ENCODE measurements at places on chromosomes 12 and 14. TPM values are rescaled to one million over a fixed set of nuclear protein-coding genes. Genes with fewer than 3 reads are reported as not detected.

- DNase-seq, result no peak
Measured at GRCh38 chr12:2244013-2244861, 191.4 kb downstream of the CACNA1C start.

DNA sequence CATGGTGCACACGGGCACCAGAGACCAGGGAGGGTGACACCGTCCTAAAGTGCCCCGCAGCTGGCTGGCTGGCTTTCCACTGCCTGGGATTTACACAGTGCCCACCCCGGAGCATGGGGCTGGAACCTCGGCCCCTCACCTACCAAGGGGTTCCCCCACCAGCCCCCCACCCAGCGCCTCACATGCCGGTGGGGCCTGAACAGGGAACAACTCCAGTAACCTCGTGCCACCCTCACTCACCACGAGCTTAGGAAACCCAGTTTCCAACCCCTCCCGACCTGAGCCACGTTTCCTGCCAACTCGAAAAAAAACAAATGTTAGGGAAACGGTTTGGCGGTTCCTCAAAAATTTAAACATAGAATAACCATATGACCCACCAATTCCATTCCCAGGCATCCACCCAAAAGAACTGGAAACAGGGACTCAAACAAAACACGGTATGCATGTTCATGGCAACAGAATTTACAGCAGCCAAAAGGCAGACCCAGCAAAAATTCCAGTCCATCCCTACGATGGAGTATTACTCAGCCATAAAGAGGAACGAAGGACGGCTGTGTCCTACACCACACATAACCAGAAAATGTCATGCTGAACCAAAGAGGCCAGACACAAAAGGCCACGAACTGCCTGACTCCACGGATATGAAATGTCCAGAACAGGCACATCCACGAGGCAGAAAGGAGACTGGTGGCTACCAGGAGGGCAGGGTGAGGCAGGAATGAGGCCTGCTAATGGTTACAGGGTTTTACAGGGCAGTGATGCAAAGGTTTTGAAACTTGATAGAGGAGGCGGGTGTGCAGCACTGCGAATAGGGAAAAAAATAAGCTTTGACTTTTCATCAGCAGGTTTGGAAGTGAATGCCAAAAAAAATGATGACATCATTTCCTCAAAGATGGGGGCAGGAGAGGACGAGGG is 68.9 kb downstream of the NCOR2 start:
- DNase-seq, result no peak

- no peak for DNase-seq
Measured at GRCh38 chr14:35046751-35047536, 872 bp downstream of the FAM177A1 start.

DNA sequence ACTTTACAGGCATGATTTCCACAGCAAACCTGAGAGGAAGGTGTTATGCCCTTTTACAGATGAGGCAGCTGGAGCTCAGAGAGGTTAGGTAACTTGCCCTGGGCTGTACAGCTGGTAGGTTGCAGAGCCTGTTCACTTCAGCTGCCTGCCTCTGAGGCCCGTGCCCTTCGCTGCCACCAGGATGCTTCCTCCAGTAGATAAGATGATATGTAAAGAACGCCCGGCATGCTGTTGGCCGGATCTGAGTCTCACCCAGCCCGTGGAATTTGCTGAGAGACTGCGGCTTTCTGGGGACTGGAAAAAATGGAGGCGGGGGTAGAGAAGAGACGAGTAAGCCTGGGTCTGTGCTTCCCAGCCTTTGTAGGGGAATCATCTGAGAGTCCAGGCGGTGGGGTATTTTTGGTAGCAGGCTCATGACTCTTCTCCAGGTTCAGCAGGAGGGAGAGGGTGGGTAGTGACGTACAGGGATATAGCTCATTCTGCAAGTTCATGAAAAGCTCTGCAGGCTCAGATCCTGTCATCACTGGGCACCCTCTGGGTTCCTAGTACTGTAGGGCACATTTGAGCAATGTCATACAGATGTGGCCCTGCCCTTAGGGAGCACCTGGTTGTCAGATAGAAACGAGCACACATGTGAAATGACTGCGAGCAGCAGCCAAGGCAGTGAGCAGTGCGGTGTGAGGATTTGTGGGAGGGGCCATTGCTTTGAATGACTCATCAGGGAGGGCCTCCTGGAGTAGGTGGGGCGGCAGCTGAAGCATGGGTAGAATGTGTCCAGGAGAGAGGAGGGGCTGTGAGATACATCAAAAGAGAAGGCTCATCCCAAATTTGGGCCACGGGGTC is 159.4 kb downstream of the TSPAN9 start:
- DNase-seq, result no peak

DNA sequence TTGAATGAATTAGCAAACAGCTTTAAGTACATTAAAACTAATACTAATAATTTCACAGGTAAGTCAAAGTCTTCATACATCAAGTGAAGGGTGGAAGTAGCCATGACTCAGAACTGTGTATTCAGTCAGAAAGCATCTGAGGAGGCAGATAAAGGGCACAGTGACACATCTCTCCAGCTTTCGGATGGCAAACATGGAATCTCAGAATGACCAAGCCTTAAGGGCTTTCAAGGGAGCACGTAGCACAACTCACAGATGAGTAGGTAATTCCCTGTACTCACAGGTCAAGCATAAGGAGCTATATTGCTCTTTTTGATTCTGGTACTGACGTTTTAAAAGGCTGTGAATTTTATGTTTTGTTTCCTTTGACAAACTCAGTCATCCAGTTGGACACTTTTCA is 56.0 kb downstream of the MDGA2 start:
- DNase-seq, result no peak

Gene NPFF
- total RNA-seq, result not detected

DNA sequence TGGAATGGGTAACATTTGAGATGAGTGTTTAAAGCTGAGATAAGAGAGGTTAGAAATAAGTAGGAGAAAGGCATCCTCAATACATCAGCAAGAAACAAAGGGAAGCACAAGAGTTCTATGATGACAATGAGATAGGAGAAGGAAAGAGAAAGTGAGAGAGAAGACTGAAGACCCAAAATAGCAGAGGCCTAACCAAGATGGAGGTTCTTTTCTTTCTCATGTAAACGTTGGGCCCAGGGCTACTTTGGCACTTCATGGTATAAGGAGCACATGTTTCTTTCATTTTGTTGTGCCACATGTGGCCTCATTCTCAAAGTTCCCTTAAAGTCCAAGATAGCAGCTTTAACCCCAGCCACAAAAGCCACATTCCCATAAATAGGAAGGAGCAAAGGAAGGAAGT is 120.5 kb upstream of the RMST start:
- no peak for DNase-seq

- no peak for DNase-seq
Measured at GRCh38 chr14:34043627-34044372, 92.9 kb upstream of the EGLN3 start.

DNA sequence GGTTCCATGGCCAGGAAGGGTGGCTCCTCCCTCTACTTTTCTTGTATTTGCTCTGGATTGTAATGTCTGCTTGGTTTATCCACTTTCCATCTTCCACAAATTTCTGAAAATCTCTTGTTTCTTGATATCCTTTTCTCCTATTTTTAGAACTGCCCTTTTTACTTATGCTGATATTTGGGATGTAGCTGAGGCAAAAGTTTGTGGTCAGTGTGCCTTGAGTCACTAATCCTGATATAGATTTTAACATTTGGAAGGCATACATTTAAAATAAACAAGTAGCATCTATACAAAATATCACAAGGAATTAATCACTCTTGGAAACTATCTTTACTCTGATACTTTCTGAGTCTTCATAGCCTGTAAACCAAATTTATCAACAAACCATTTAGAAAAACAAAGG is 11.0 kb downstream of the GRIP1 start:
- DNase-seq, result no peak

DNA sequence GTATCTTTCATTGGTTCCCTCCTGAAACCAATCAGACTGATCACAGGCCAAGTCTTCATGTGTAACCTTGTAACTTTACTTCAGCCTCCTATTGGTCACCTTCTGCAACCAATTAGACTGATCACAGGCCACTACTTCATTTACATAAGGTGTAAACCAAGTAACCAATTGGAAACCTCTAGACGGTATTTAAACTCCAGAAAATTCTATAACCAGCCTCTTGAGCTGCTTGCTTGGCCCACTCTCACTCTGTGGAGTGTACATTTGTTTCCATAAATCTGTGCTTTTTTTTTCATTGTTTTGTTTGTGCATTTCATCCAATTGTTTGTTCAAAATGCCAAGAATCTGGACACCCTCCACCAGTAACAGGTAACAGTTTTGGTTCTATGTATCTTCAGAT is 47.5 kb downstream of the EIF2S3B start:
- no peak for DNase-seq

GRCh38 chr14:68726093-68726695 is 66.7 kb downstream of the ZFP36L1 start:
- no peak for DNase-seq

DNA sequence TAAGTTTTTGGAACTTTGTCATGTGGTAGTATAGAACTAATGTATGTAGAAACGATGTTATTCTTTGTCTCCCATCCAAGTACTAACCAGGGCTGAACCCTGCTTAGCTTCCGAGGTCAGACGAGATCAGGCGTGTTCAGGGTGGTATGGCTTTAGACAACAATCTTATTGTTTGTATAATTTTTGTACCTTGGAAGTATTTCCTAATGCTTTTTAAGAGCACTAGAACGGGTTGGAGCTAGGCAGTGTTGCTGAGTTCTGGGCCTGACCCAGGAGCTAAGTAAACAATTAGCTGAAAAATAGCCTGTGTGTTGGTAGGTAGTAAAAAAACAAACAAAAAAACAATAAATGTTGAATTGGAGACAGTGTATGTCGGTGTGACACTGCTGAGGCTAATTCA is 244.3 kb downstream of the EMP1 start:
- no peak for DNase-seq

Gene DACT1
- total RNA-seq, result 47.7 TPM

Gene NRL
- 1.5 TPM for total RNA-seq

DNA sequence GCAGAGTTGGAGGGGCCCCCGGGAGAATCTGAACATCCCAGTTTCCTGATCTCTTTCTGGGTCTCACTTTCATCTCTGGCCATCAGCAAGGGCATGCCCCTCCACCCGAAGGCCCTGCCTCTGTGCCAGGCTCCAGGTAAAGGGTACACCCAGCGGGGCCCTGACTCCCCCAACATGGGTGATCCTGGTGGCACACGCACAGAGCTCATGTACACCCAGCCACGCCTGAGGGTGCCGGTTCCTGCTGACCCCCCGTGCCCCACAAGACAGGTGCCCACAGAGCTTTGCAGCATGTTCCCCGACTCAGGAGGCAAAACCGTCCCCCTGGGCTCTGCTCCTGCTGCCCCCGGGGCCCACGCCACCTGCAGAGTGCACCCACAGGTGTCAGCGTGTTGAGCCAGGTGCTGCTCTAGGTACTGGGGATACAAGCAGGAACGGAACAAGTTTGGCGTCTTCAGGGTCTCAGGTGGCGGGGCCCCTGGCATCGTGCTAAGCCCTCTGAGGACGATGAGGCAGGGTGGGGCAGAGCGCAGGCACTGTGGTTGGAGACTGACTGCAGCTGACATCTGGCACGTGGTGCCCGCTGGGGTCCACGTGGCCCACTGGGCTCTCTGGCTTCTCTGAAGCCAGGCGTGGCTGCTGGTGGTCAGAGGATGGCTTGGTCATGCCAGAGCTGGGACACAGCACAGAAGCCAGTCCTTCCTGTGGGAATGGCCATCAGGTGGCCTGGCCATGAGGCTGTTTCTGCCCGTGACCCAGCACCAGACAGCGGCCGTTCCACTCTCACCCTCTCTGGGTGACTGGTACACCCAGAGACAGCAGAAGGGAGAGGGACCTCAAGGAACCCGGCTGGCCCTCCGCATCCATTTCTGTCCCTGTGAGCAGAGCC is 13.8 kb downstream of the BAG5 start:
- DNase-seq, result no peak

GRCh38 chr14:76955575-76956315 is 72.8 kb downstream of the IRF2BPL start:
- DNase-seq, result no peak

- DNase-seq, result peak; percentile 90
Measured at GRCh38 chr12:62834406-62834805, 100.5 kb downstream of the PPM1H start.

Gene FGF6
- total RNA-seq, result not detected

Gene DPPA3
- total RNA-seq, result not detected

DNA sequence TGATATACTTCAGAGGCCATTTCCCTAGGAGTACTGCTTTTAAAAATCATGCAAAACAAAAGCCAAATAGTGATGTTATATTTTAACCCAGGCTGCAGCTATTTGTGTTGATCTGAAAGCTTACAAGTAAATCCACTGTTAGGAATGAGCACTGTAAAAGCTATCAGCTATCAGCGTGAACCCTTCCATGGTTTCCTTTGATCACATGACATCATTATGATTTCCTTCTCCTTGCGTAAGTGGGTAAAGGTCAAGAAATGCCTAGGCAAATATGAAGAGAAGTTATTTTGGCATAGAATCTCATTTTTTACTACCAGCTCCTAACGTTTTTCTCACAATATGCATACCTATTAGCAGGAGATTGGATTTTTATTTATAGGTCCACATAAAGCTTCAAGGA is 48.6 kb upstream of the CATSPERB start:
- no peak for DNase-seq

Gene KERA
- 10.0 TPM for total RNA-seq

DNA sequence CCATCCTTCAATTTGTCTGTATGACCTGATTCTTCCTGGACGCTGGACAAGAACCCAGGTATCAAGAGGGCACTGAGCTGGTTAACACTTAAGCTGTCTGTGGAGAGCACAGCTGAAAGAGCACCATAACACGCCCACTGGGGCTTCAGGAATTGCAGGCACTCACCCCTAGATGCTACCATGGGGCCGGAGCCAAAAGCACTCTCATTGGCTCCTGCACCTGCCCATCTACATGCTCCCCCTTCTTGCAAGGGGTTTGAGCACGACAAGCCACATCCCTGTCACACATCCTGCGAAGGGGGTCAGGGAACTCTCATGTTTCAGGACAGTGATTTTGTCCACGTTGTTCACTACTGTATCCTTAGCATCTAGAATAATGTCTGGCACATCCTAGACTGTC is 35.1 kb upstream of the TBC1D15 start:
- no peak for DNase-seq

DNA sequence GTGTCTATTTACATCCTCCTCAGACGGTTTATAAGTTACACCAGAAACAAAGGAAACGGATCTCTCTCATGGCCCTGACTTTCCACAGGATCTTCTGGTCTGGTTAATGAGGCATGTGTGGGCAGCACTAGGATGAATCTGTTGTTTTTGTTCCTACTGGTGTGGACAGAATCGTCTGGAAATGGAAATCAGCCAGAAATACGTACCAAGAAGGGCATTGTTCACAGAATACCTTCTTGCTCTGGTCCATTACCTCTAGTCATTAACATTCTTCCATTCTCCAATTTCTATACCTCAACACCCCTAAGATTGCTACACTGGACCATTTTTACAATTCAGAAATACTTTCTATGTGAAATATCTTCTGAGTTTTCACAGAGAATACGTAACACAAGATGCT is 86.0 kb downstream of the TPH2 start:
- DNase-seq, result no peak

GRCh38 chr12:13539051-13539450 is 342.5 kb downstream of the EMP1 start:
- DNase-seq, result no peak

Gene LALBA
- total RNA-seq, result not detected

Gene SIX6
- not detected for total RNA-seq
